Body of pancreas (tissue), 4 donors: ENCODE measurements at places on chromosomes 16 and 17. TPM values are rescaled to one million over a fixed set of nuclear protein-coding genes. Genes with fewer than 3 reads are reported as not detected.

- no peak for DNase-seq
Measured at GRCh38 chr17:36728030-36728991, 126.9 kb downstream of the MRM1 start.

GRCh38 chr17:58331815-58332777, 3.5 kb upstream of the TSPOAP1 start:
- peak; percentile 41 for DNase-seq

DNA sequence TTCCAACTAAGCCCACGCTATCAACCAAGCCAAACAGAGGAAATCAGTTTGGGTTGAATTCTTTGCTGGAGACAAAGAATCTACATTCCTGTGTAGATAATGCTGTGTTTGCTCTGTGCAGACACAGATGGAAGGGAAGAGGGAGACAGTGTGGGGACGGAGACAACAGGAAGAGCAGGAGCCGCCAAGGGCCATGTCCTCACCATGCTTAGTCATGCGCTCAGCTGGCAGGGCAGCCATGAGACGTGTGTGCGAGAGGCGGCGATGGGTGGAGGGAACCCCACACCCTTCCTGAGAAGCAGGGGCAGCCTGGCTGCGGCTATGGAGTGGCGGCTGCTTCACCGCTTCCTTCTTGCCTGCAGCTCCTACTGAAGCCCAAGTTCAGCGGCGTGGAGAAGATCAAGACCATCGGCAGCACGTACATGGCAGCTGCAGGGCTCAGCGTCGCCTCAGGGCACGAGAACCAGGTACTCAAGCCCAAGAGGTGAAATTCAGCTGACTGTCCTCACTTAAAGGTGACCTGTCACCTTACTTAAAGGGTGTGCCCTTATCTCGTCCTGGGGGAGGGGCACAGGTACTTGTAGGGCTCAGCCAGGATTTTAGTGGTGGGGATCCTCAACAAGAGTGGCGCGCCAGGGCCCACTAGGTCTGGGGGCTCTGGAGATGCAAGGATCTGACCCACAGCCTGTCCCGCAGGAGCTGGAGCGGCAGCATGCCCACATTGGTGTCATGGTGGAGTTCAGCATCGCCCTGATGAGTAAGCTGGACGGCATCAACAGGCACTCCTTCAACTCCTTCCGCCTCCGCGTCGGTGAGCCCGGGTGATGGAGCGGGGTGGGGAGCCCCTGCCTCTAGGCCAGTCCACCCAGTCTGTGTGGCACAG, 47.5 kb downstream of the ADCY7 start:
- no peak for DNase-seq

GRCh38 chr16:3112058-3112880, at the start of gene ZNF205:
TSS of gene ZNF205 (plus strand) at chr16:3112586. CDS start at chr16:3113431, 845 bp downstream.
- peak; percentile 86 for DNase-seq

GRCh38 chr17:77409282-77410161, 268.8 kb downstream of the SEC14L1 start:
- peak; percentile 61 for DNase-seq

- no peak for DNase-seq
Measured at GRCh38 chr16:4411684-4412083, 4.7 kb downstream of the CORO7 start.

DNA sequence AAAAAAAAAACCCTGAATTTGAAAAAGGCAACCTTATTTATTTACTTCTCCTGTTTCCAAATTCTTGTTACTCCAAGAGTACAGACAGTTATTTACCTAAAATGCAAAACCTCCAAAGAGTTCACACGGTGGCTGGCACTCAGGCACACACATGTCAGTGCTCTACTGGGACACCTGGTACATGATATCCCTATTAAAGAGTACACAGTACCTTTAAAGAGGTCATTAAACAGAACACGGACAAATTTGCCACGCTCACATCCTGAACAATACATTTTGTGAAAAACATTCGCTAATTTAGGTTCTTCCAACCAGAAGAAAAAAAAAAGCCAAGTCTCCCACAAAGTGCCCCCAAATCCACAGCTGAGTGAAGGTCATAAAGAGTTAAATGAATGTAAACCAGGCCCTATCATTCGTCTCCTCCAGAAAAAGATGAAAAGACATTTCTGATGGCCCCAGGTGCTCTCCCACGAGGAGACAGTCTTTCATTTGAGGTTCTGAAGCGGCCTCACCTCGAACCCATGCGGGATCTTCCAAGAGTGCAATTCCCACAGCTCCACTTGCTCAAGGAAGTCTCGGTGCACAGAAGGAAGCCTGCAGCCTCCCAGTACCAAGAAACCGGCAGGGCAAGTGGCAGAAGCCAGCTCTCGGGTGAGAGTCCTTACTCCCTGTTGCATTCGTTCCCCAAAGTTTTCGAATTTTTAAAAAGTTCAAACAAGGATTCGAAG, 993 bp downstream of the ERN1 start:
- DNase-seq = peak; percentile 69

- no peak for DNase-seq
Measured at GRCh38 chr16:7443142-7443541, 110.5 kb downstream of the RBFOX1 start.

GRCh38 chr17:50070908-50071680, 15.2 kb downstream of the ITGA3 start:
- no peak for DNase-seq

- DNase-seq = no peak
Measured at GRCh38 chr17:79890706-79891105, 51.5 kb upstream of the CBX4 start.

DNA sequence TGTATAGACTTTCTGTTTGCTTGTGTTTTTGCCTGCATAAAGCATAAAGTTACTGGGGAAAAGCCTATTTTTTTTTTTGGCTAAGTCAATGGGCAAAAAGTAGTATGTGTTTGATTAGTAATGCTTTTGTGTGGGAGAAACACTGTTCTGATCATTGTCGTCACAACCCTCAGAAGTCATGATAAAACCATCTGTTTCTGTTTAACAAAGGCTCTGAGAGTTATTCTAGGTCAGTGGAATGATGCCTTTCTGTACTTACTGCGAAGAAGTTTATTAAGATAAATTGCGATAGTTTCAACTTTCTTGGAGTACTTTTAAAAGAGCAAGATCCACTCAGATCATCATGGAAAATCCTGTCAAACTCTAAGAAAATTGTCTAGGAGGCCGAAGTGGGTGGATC, 80.9 kb downstream of the PRKCA start:
- DNase-seq = no peak

DNA sequence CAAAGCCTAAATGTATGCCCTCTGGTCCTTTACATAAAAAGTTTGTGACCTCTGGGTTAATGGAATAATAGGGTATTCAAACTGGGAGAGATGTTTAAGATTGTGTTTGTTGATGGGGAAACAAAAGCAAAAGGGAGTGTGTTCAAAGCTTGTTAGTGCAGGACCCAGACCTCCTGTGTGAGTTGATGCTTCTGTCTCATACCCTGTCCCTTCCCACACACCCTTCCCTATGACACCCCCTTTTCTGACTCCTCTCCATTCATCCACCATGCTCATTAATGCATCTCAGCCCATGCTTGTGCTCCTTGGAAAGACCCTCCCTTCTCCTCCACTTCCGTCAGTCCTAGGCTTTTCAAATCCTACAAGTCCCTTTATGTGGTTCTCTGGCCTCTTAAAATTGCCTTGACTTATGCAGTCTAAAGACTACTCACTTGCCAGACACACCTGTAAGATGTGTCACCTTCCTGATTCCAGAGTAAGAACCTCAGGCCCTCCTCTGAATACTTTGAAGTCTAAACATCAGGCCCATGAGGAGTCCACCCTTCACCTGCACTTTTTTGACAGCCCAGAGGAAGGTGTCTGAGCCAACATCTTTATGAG, 128.0 kb upstream of the CACNG5 start:
- no peak for DNase-seq

DNA sequence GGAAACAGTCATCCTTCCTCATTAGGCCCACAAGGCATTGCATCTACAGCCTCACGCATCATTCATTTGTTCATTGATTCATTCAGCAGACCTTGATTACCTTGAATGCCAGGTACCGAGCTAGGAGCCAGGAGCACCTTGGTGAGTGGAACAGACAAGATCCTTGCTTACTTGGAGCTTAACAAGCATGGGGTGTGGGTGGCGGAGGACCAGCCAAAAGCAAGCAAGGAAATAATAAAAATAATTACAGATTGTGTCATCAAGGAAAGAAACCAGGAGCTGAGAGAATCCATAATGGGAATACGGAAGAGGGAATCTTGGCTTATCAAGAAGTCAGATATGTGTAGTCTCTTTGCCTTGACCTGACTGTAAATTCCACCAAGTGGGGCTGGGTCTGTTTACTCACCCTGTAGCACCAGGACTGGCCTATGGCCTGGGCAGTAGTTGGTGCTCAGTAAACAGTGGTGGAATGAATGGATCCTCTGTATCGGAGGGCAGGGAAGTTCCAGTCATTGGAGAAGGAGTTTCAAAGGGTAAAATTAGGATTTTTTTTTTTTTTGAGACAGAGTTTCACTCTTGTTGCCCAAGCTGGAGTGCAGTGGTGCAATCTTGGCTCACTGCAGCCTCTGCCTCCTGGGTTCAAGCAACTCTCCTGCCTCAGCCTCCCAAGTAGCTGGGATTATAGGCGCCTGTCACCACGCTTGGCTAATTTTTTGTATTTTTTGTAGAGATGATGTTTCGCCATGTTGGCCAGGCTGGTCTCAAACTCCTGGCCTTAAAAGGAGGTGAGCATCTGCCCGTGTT, 157.7 kb downstream of the MSI2 start:
- DNase-seq = no peak

GRCh38 chr17:47317119-47317518, 6.6 kb upstream of the EFCAB13 start:
- DNase-seq = no peak

GRCh38 chr17:31391496-31391949, at the start of gene RAB11FIP4:
TSS of gene RAB11FIP4 (plus strand) at chr17:31391675. CDS start at chr17:31391853, 178 bp downstream.
- DNase-seq = peak; percentile 27

DNA sequence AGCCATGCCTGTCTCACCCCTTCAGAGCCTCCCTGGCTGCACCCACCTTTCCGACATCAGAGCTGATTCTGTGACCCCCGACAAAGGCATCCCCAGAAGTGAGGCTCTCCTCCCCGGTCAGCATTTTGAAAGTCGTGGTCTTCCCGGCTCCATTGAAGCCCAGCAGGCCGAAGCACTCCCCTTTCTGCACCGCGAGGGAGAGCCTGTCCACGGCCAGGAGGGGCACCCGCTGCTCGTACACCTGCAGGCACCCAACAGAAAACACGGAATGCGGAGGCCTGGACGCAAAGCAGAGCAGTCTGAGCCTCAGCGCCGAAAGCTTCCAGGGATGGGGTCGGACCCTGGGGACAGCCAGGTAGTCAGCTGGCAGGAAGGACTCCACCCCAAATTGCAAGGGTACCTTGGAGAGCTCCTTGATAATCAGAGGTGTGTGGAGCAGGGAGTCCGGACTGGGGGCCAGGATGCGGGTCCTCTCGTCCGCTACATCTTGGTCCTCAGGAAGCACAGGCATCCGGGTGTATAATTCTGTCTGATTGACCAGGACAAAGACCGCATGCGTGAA, 13.1 kb upstream of the RNPS1 start:
- DNase-seq = no peak

Gene KRTAP4-11
- not detected for total RNA-seq

Gene OTOP3
- 2.3 TPM for total RNA-seq

Gene WWP2
- 34.8 TPM for total RNA-seq

Gene TMEM94
- 27.2 TPM for total RNA-seq

Gene TNP2
- total RNA-seq = not detected

Gene CACNG1
- total RNA-seq = not detected

Gene MRPL38
- 77.8 TPM for total RNA-seq

Gene TIGD7
- total RNA-seq = 2.6 TPM

Gene PIMREG
- not detected for total RNA-seq

Gene ARHGDIG
- total RNA-seq = 102 TPM

Gene AOC3
- total RNA-seq = 55.7 TPM
